ENCODE measurements at places on chromosomes 12 and 14.

DNA sequence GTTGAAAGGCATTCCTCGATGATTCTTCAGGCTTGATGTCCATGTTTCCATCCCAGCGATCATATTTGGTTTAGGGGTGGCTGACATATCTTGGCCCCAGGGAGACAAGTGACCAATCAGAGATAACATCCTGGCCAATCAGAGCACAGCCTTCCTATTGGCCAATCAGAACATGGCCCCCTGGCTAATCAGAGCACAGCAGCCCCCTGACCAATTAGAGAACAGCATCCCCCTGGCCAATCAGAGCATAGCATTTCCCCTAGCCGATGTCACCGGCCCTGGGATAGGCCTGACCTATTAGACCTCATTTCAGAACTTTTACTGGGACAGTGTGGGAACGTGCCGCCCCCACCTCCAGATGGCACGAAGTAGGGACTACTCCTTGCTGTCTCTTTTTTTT lies 182.2 kb downstream of the AACS start:
- DNase-seq: no peak

DNA sequence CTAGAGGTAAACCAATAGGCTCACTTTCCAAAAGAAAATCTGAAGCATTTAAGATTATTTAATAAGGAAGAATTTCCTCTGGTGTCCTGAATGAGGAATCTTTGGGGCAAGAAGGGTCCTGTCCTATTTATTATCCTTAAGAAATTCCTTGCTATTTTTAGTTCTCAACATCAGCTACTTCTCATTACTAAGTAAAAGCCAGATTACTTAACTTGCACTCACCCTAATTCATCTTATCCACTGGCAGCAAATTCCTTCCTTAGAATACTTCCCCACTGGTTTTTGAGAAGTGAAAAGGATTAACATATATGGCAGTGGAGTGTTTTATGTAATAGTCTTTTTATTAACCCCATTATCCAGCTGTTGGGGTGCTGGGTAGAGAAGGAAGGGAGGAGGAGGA lies 767.7 kb downstream of the DIO2 start:
- DNase-seq: no peak

- no peak for DNase-seq
These were observed 41.9 kb downstream of the PSMA6 start for GRCh38 chr14:35333797-35334743.

DNA sequence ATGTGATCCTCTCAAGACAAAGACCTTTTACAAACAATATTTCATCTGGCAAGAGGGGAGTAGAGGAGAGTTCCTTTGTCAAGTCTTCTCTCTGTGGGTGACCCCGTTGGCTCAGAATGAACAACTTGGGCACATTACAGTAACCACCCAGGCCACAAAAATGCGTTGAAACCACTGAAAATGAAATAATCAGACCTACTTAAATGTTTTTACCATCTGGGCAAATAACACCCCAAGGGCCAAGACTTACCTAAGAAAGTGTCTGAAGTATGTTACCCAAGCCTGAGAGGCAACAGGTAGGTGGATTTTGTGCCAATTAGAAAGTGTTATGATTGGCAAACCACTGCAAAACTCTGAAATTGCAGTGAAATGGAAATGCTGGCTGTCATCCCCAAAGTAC lies 1.3 kb downstream of the TC2N start:
- DNase-seq: no peak

DNA sequence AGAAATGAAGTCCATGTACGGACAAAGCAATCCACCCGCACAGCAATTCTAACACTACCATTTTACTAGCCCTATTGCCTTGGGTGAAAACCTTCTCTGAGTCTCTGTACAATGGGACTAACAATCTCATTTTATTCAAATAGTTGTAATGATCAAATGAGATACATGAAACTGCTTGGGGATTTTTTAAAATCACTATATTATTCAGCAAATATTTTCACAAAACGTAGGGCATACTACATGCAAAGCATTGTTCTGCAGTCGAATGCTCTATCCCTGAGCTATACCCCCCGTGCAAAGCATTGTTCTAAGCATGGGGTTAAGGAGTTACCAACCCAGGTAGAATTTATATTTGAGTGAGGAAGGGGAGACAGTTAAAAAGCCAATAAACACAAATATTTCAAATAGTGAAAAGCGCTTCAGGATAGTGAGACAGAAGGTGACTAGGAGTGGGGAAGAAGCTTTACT lies 554 bp upstream of the ATF7 start:
- DNase-seq: no peak

- no peak for DNase-seq
These were observed 225.4 kb upstream of the KITLG start for GRCh38 chr12:88805692-88806091.

GRCh38 chr12:40002178-40003169 lies 103.4 kb downstream of the SLC2A13 start:
- DNase-seq: peak; percentile 89

- no peak for DNase-seq
These were observed 49.2 kb upstream of the AEBP2 start for GRCh38 chr12:19390051-19390598.

DNA sequence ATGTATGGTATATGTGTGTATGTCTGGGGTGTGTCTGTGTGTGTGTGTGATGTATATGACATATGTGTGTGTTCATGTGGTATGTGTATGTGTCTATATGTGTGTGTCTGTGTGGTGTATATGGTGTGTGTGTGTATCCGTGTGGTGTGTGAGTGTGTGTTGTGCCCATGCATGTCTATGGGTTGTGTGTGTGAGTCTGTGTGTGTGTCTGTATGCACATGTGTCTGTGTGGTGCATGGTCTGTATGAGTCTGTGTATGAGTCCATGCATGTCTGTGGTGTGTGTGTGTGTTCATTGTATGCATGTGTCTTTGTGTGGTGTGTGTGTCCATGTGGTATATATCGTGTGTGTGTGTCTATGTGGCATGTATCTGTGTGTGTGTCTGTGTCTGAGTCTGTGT lies 168.1 kb upstream of the GSC start:
- no peak for DNase-seq

DNA sequence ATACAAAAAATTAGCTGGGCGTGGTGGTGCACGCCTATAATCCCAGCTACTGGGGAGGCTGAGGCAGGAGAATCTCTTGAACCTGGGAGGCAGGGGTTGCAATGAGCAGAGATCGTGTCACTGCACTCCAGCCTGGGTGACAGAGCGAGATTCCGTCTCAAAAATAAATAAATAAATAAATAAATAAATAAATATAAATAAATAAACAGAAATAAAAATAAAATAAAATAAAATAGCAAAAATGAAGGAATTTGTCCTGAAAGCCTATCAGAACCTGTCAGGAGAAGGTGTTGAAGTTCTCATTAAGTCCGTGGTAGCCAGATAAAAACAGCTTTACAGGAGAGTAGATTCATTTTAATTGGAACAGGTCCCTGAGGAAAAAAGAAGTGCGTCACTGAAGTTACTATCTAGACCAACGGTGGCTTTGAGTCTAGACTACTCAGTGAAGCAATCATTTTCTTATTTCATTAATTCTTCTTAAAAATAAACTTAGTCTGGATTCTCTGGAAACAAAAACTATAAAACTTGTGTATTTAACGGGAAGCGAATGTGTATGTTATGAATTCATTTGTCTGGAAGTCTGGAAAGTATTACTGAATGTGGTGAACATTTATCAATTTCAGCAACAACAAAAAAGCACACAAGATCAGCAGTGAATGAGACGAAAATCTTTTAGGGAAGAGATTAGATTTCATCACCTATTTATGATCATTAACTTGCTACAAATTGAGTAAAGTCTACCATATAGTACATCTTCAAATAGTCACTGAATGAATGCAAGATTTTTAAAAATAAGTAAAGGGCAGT lies 248.5 kb upstream of the PDE3A start:
- DNase-seq: no peak

DNA sequence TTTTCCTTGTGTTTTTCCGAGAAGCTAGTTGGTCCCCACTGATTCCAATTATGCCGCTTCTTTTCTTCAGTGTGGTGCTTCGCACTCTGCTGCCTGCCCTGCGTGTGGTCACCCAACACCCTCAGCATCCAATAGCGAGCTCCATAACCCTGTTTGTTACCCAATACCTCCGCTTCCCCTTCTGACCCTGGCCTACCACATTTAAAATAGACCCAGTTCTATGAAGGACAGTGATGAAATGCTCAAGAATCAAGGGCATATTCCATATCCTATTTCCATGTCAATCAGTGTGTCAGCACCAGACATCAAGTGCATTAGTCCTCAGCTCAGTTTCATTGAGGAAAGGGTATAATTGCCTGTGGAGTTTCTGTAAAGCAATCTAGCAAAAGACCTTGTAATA lies 9.5 kb downstream of the NDRG2 start:
- DNase-seq: no peak

GRCh38 chr12:52791271-52792184 lies 4.4 kb downstream of the KRT3 start:
- DNase-seq: no peak

- DNase-seq: no peak
These were observed 2.6 kb downstream of the NOC4L start for GRCh38 chr12:132146772-132147422.

DNA sequence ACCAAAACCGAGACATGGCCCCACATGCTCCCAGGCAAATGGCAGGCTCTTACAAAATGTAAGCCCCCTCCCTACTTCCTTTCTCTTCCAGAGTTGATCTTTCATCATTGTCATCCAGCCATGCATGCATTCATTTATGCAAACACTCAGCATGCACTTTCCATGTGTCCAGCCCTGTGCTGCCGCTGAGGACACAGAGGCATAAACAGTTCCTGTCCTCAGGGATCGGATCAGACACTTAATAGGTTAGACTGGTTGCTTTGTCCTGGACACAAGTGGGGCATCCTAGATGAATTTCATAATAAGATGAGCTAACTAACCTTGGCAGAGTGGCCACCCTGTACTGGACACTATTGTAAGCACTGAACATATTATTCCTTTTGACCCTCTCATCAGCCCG lies 23.1 kb downstream of the PRIMA1 start:
- no peak for DNase-seq

DNA sequence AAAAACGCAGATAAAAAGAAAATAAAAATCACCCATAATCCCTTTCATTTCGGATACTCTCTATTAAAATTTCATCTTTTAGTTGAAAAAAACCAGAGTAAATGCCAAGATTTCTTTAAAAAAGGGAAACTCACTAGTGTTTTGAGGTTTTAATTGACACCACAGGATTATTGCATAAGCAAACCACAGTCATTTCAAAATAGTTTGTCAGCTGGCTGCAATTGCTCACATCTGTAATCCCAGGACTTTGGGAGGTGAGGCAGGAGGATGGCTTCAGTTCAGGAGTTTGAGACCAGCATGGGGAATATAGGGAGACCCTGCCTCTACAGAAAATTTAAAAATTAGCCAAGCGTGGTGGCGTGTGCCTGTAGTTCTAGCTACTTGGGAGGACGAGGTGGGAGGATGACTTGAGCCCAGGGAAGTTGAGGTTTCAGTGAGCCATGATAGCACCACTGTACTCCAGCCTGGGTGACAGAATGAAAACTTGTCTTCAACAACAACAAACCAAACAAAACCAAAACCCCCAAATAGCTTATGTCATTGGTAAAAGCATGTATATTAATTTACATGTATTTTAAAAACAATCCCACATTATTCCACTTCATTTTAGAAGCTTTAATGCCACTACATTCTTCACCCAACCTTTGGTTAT lies 48.8 kb downstream of the SYNE2 start:
- no peak for DNase-seq

DNA sequence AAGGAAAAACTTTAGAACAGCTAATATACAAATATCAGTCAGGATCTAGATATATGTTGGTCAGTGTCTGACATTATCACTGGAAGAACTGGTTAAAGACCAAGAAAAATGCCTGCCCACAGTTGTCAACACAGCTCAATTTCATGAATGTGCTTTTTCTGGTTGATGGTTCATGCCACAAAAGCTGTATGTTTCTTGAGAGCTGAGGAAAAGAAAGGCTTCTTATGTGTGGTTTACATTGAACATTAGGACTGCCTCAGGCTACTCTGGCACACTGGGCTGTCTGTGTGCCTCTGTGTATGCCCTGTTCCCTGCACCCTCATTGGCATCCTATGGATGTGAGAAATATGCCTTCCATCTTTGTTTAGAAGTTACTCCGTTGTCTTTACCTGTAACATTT lies 218.8 kb upstream of the RGS6 start:
- DNase-seq: no peak

GRCh38 chr12:29572464-29572863 lies 75.0 kb upstream of the OVCH1 start:
- no peak for DNase-seq

DNA sequence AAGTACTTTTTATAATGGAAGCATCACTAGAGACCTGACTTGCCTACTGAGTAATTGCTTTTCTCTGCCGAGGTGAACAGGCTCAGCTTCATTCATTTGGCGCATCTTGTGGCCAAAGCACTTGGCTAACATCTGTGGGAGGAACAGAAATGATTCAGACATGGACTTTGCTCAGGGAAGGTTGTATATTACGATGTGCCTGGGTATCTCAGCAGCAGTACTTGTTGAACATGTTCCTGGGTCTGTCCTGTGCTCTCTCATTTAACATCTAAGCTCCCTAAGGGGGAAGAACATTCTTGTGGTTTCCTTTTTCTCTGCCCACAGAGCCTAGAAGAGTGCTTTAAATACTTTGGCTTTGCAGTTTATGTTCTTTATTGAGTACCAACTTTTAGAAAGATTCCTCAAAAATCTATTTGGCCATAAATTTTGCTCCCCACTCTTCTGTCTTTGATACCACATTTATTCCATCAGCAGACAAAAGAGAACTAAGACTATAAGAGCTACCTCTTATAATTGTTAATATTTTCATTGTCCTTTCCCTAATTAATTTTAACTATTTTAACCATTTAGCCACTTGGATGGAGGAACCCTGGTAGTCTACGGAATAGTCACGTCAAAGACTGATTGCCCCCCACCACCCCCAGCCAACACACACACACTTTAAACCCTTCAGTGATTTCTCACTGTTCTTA lies 101.2 kb upstream of the EGLN3 start:
- DNase-seq: peak; percentile 96

DNA sequence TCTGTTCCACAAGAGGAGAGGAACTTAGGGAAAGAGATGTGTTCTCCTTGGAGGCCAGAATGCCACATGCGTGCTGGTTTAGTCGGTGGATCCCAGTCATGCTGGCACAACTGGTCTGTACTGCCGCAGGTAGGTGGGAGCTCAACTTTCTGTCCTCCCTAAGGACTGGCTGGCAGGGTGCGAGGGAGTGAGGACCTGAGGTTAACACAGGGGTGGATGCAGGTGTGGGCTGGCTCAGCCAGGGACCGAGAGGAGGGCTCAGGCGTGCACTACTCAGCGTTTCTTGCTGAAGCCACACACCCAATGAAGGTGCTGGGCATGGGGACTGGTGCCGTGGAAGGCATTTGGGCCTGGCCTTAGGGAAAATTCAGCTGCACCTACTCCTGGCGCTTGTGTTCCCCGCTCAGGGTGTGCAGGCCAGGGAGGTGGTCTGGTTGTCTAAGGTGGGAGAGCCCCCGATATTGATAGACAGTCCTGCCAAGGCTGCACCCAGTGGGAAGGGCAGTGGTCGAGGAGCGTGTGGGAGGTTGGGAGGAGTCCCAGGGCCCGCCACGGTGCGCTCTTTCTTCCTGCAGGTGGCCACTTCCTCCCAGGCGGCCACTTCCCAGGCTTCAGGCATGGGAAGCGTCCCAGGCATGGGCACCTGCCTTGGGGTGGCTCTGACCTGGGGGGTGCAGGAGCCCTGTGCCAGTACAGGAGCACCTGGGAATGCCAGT lies 138.4 kb downstream of the ADGRD1 start:
- no peak for DNase-seq

Data from small intestine (tissue), 16 donors.